ENCODE measurements at places on chromosomes 16 and 17.

- DNase-seq: no peak
Observed at GRCh38 chr17:21687136-21687953, 5.0 kb upstream of the KCNJ18 start.

- no peak for DNase-seq
Observed at GRCh38 chr17:40427002-40427491, 9.4 kb upstream of the TOP2A start.

GRCh38 chr16:67726106-67727034 lies 7.3 kb upstream of the GFOD2 start:
- DNase-seq: no peak

DNA sequence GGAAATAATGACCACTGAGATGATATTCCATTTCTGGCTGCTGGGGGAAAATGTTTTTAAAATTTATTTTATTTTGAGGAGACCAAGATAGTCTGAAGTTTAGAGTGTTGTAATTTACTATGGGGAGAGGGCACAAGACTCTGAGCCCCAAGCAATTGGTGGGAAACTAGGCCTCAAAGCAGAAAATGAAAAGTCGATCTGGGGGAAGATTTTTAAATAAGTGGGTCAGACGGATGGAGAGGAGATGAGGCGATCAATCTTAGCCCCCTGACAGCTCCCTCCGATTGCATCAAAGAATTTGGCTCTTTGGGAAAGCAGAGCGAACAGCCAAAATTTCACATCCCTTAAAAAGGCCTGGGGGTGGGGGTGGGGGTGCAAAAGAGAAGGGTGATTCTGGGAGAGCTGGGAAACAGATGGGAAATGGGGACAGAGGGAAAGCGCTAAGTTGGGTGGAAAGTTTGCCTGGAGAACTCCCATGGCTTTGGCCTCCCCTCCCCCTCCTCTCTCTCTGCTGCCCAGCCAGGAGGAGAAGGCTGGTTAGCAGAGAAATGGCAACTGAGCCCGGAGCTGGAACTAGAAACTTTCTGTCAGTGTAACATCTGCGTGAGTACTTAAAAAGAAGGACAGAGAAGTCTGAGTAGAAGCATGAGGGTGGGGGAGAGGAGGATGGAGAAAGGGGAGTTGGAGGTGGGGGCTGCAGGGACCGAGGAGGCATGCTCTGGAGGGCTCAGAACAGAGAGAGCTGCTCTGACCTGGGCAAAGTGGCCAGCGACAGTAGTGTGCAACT lies 1.4 kb upstream of the HOXB2 start:
- no peak for DNase-seq

GRCh38 chr17:1412185-1413110 lies 12.4 kb upstream of the YWHAE start:
- DNase-seq: no peak

DNA sequence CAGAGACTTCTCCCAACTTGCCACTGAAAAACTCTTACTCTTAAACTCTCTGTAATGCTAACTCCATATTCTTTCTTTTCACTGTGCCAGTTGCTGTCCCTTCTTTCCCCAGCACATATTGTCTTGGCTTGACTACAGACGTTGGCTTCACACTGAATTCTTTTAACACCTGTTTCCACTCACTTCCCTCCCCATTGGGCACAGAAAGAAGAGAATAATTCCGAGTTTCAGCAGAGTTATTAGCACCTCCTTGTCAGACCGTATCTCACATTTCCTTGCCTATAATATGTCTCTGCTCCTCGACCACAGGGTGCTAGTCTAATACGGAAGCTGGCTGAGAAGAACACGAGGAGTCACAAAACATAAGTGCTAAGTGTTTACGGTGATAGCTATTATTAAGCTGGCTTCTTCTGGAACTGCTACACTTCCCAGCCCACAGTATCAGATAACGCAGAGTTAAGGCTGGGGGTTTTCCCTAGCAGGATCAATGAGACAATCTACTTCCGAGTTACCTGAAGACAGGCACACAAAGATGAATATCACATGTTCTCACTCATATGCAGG lies 188.5 kb upstream of the CDH8 start:
- no peak for DNase-seq

GRCh38 chr17:7133424-7133823 lies 18.8 kb upstream of the ASGR2 start:
- DNase-seq: no peak

DNA sequence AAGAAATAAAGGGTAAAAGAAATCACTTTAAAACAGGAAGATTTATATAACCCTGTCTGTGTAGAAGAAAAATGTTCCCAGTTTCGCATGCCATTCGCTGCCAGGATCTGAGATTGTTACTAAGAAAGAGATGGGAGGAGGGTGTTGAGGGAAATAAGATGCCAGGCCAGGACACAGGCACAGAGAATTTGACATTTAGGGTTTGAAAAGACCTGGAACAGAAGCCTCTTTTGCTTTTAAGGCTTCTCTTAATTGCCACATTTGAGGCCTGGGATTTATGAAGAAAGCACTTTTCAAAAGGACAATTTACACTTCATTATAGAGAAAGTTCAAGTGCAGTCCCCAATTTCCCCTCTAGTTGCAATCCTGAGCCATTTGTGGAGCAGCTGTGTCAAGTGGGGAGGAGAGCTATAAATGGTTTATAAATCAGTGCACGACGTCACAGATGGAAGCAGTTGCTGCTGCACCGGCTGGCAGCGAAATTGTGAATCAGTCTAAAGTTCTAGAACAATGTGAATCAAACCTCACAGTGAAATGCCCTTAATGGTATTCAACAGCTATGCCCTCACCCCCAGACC lies 26.5 kb upstream of the C16orf87 start:
- no peak for DNase-seq

DNA sequence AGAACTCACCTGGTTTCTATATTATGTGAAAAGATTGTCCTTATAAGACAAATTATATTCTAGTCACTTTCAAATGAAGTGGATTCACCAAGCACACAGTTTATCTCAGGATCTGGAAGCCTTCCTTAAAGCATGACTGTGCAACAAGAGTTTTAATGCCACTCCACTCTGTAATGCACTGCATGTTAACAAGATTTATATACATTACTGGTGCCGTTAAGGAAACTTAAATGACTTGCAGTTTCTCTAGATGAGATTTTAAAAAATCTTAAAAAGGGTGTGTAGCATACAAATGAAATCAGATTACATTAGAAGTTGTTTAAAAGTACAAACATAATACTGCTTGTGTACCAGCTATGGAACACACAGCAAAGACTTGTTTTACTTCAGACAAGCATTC lies 150.8 kb downstream of the SNX11 start:
- DNase-seq: no peak

- DNase-seq: no peak
Observed at GRCh38 chr17:10842658-10843057, 4.8 kb upstream of the PIRT start.

DNA sequence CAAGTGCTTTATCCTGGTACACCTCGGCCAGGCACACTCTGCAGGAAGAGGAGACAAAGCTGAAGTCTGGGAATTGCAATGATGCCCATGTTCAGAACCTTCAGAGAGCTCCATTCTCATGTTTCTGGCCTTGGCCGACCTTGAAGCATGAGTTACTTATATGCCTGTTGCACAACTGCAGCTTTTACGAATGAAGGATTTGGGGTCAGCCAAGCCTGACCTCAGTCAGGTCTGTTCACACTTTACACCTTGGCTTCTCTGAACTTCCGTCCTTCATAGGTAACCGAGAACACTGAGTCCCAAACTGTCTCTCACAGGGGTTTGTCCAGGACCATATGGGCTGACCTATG lies 66.7 kb downstream of the GTF3C1 start:
- DNase-seq: no peak

DNA sequence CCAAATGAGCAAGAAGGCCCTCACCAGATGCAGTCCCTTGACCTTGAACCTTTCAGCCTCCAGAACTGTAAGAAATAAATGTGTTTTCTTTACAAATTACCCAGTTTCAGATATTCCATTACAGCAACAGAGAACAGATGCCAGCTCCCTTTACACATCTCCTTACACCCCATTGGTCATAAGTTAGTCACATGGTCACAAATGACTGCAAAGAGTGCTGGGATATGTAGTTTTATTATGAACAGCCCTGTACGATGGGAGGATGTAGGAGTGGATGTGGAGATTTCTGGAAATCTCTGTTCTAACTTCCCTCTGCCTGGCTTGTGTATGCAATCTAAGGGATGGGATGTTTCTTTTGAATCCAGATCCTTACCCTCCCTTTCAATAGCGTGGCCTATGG lies 13.3 kb upstream of the RPL38 start:
- no peak for DNase-seq

GRCh38 chr17:48131216-48131824 lies 23.8 kb downstream of the SNX11 start:
- peak; percentile 21 for DNase-seq

DNA sequence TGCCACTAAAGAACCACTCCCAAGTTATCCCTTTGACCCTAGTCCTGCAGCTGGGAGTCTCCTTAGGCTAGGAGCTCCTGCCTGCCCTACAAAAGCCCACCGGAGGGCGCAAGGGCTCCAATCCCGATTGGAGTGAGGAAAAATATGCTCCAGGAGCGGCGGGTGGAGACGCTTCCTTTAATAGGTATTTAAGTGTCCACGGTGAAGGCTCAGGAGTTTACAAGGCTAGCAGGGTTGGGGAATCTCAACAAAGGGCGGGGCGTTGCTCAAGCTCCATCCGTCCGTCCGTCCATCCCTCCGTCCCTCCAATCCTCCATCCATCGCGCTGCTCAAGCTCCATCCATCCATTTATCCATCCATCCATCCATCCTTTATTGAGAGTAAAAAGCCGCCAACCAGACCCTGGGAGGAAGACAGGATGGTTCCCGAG lies 556 bp upstream of the SPNS1 start:
- no peak for DNase-seq

DNA sequence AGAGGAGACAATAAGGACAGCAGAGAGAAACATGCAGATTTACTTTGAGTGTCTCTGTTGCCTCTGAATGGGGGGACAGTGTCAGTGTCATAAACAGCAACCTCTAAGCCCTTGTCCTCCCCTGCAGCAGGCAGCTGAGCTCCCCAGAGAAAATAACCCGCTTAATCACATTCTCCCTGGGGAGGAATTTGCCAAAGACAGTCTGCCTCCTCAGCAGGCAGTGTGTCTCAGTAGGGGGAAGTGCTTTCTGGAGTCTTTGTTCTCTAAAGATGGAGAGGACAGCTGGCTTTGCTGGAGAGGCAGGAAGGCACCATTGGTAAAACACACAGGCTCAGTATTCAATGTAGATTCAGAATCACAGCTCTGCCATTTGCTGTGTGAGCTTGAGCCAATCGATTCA lies 16.1 kb downstream of the TEKT5 start:
- DNase-seq: no peak

- DNase-seq: no peak
Observed at GRCh38 chr17:59361916-59362810, 30.7 kb downstream of the YPEL2 start.

GRCh38 chr16:58098207-58099096 lies 30.7 kb downstream of the CFAP20 start:
- DNase-seq: no peak

GRCh38 chr17:6526362-6527152 lies 29.8 kb downstream of the PITPNM3 start:
- no peak for DNase-seq

DNA sequence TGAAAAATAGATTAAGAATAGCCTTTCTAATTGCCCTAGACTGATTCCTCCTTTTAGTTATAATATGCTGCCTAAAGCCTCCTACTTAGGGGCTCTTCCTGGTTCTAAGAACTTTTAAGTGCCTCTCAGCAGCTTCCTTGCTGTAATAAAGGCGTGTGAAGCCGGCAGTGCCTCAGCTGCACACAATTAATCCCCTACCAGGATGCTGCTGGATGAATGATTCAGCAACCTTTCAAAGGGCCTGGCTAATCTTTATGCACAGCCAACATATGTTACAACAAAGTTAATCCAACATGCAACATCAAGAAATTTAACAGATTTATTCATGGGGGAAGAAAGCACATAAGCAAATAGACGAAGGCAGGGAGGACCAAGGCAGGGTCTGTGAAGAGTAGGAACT lies 145.2 kb downstream of the PMP22 start:
- no peak for DNase-seq

DNA sequence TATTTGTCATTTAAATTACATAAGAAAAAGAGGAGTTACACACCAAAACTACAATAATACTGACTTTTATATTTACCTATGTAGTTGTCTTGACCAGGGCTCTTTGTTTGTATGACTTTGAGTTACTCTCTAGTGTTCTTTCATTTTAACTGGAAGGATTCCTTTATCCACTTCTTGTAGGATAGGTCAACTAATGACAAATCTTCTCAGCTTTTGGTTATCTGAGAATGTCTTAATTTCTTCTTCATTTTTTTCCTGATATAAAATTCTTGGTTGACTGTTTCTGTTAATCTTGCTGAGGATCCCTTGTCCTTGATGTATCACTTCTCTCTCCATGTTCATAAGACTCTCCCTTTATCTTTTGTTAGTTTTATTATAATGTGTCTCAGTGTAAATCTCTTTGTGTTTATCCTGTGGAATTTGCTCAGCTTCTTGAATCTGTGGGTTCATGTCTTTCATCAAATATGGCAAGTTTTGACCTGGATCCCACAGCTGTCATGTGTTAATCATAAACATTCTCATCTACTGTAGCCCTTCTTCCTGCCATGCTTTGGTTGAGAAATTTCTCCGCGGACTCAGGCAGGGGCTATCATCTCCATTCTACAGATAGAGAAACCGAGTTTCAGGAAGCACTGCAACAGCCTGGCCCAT lies 5.4 kb downstream of the PRSS41 start:
- no peak for DNase-seq

DNA sequence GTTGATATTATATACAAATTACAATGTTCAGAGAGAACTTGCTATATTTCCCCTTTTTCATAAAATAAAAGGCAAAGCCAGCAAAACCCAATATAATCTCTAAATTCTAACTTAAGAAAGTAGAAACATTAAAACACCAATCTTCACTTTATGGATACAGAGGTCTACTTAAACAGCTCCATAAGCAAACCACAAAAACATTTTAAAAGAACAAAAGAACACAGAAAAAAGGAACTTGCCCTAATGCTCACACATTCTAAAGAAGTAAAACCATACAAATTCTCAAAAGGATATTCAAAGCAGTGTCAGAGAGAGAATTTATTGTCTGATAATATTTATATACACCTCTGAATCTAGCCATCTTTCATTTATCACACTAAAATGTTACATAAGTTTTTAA lies 606 bp downstream of the ABCA10 start:
- DNase-seq: no peak

GRCh38 chr16:86384263-86384649 lies 126.1 kb upstream of the FOXF1 start:
- no peak for DNase-seq

GRCh38 chr17:50148226-50149090 lies 2.0 kb downstream of the PPP1R9B start:
- DNase-seq: peak; percentile 51

- no peak for DNase-seq
Observed at GRCh38 chr16:58586340-58587030, 43.1 kb downstream of the CNOT1 start.

- no peak for DNase-seq
Observed at GRCh38 chr17:19714542-19715411, 1.6 kb downstream of the SLC47A2 start.

DNA sequence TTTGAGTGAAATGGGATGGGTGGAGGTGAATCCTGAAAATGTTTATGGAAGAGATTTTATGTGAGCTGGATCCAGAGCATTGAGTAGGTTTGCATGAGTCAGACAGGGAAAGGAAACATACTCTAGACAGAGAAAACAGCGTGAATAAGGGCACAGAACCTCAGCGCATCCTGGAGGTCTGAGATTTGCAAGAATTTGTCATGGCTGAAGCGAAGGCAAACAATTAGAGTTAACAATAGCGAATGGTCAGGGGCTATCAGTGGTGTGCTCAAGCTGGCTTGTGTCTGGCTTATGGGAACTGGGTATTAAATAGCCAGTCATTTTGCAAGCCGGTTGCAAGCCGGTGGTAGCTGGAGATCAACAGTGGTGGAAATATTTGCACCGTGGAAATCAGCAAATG lies 36.4 kb downstream of the MAP2K6 start:
- DNase-seq: no peak

GRCh38 chr16:3062553-3062952 lies 2.9 kb upstream of the IL32 start:
- DNase-seq: no peak

Measured in stimulated activated CD8-positive, alpha-beta memory T cell treated with anti-CD3 and anti-CD28 coated beads, Interleukin-4, amount 100 ng/mL, for 1 hour (primary cell).